Right lobe of liver (tissue), 6 donors: ENCODE measurements at places on chromosomes 4 and X.

GRCh38 chr4:71287305-71287704 is 51.5 kb upstream of the SLC4A4 start:
- no peak for DNase-seq

DNA sequence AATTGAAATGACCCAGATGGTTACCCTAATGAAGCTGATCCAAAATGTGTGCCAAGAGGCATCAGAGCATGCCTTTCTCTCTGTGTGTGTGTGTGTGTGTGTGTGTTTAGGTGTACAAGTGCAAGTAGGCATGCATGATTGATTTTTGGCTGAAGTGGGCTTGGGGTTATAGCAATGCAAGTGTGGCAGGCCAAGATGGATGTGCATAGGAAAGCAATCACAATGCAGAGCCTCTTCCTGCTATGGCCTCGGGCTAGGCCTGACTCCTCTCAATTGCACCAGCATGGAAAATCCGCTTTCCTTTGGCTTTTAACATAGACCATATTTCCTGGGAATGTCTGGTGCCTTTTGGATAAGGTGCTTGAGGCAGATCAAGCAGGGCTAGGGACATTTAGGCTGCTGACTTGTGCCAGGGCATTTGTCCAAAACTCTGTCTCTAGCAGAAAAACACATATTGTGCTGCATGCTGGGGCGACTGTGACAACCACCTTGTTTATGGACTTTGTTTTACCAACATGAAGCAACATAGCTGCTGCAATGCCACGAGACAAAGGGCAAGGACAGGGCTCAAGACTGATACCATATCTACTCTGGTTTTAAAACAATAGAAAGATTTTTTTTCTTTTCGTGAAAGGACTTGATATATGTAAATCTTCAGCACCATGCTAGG is 395.7 kb downstream of the RAPGEF2 start:
- DNase-seq: peak; percentile 55

DNA sequence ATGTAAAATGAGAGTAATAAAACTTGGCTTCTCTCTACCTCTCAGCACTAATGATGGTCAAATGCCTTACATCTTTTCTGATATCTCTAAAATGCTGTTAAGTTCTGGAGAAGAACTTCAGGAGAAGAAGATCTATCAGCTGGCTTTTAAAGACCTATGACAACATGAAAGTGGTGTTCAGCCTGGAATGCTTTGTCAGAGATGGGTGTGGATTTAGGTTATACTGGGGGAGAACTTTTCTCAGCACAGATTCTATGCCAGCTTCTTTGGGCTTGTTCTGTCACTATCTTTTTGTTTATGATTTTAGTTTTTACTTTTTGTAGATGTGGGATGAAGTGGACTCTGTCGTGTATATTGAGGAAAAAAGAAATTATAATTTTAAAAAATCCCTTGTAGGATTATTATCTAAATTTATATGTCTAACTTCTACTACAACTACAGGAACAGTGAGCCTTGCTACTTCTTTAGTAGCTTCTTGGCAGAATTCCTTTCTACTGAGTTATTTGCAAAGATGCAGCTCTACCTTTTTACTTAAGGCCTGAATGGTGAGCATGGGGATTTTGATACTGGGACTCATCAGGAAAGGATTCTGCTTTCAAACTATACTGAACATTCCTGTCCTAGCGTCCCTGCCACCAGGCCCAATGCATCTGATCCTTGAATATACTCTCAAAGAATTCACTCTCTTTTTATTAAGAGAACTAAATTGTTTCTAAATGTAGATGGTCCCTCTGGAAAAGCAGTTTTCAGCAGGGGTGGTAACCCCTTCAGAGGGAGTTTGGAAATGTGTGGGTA is 19.6 kb downstream of the CYP2U1 start:
- no peak for DNase-seq

DNA sequence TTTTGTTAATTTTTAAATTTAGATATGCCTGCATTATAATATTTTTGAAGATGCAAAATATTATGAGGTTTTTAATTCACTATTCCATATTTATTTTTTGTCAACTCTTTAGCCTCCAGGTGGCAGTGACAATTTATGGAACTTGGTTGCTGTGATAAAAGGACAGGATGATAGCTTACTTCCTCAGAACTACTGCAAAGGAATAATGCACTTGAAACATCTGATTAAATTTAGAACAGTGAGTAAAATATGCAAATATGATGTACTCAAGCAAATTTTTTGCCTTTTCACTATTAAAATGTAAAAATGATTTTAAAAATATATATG is 45.1 kb downstream of the SPATA4 start:
- no peak for DNase-seq

DNA sequence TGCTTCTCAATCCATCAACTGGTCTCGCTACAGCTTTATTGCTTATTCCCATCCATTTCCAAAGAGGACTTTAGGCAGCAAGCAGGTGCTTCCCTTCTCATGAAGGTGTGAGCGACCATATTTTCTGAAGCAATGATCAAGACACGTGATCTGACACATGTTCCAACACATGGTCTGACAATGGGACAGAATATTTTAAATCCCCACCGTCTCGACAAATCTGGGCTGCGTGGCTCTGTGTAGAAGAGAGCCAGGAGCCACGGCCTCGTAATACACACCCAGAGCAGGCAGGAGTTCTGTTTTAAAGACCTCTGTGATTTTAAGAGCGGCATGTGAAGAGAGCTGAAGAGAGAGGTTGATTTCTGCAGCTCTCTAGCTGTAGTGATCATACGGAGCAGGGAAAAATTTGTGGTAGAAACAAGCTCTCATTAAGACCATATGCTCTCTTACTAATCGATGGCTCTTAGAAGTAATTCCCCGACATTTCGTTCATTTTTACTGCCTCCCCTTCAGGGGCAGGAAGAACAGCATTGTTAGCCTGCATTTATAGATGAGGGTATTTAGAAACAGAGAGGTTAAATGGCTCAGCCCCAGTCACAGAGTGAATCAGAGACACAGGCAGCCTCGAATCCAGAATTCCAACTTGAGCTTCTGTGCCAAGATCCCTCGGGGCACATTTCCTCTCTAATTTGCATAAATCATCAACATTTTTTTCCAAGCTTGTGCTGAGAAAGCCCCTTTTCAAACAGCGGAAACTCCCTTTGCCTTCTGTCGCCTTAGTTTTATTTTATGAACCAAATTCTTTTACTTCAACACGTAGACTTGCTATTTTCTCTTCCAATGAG is 91.0 kb upstream of the BCOR start:
- DNase-seq: no peak

- DNase-seq: no peak
Observed at GRCh38 chrX:132638313-132638712, 149.5 kb upstream of the MBNL3 start.

GRCh38 chrX:71366674-71367256 is 608 bp downstream of the TAF1 start:
- DNase-seq: peak; percentile 30

- DNase-seq: no peak
Observed at GRCh38 chr4:184942444-184943425, 75.6 kb upstream of the HELT start.

- DNase-seq: no peak
Observed at GRCh38 chr4:26938516-26938915, 77.9 kb downstream of the STIM2 start.

- no peak for DNase-seq
Observed at GRCh38 chrX:12225107-12225506, 86.8 kb downstream of the FRMPD4 start.
